ENCODE measurements at places on chromosomes 5 and 9. TPM values are rescaled to one million over a fixed set of nuclear protein-coding genes. Genes with fewer than 3 reads are reported as not detected.
A peak's percentile ranks its signal among the peaks of the same experiment; 100 is the strongest.

Gene PCDHA1
- total RNA-seq: not detected

GRCh38 chr5:8550921-8551320 is 682.0 kb downstream of the MTRR start:
- no peak for DNase-seq

DNA sequence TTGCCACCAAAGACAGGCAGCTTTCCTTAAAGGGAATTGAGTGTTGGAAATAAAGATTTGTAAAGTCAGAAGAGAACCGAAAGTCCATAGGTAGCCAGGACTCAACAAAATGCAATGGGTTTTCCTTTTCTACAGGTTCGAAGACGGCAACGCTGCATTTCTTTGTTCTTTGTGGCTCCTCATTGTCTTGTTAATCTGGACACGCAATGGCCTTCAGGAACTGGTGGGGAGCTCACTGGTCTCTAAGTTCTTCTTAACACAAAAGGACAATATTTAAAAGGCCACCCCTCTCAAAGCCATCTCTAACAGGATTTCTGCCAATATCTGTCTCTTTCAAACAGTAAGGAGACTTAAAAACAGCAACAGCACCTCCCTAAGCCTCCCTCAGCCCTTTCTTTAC is 170.6 kb downstream of the RMI1 start:
- DNase-seq: no peak

- DNase-seq: no peak
Observed at GRCh38 chr9:96581786-96582185, 37.9 kb downstream of the CDC14B start.

DNA sequence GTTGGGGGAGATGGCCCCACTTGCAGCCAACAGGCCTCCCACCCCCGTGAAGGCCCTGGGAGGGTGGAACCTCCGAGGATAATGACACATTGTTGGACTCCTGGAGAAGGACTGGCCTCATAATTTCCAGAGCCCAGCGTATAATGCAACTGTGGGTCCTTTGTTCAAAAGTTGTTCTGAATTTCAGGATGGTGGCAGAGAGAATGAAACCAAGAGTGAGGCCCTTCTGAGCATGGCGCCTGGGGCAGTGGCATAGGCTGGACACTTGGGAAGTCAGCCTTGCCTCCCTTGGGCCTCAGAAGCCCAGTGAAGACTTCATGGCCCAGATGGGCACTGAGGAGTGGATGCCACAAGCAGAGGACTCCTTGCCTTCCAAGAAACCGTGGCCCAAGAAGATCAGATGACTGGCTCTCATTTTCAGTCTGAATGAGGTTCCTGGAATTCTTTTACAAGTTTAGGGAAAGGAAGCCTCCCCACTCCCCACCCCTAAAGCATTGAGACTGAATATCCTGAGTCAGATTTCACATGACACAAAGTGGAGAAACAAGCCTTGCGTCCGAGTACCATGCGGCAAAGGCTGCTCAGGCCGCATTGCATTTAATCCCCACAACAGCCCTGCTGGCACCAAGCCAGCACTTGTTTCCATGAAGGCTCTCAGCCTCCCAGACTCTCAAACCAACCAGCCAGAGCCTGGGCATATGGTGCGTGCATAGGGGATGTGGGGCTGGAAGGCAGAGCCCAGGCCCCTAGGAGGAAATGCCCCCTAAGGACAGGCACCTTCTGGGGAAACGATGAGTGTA is 96.7 kb upstream of the SMIM23 start:
- DNase-seq: no peak

- DNase-seq: peak; percentile 64
Observed at GRCh38 chr9:137028263-137029057, 423 bp upstream of the ABCA2 start.

DNA sequence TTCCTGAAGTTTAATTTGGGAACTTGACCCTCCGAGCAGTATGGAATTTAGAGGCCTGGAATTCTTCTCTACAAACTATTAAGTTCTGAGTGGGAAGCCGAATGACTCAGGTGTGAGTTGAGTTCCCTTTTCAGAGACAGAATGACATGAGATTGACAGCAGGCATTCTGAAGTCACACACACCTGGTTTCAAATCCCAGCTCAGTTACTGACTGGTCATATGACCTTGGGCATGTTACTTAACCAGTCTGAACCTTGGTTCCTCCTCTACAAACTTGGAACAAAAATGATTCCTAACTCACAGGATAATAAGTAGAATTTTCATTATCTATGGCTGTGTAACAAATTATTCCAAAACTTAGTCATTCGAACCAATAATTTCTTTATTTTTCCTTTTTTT is 45.5 kb upstream of the GPBP1 start:
- no peak for DNase-seq

- no peak for DNase-seq
Observed at GRCh38 chr9:7778851-7779600, 20.6 kb downstream of the DMAC1 start.

Gene MARCHF11
- total RNA-seq: not detected

DNA sequence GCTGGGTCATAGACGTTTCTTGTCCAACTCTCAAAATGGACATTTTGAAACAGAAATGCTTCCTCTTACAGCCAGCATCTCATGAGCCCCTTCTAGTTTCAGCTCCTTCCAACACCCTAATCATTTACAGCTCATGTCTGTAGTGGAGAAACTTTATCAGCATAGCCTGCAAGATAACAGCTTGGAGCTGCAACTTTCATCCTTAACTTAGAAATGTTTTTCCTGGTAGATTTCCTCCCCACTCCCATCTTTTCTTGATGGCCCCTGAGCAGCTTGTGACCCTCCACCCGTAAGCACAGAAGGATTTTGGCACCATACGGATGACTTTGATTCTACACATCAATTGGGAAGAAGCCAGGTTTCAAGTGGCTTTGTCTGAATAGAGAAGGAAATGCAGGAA is 53.5 kb upstream of the TGFBR1 start:
- no peak for DNase-seq

DNA sequence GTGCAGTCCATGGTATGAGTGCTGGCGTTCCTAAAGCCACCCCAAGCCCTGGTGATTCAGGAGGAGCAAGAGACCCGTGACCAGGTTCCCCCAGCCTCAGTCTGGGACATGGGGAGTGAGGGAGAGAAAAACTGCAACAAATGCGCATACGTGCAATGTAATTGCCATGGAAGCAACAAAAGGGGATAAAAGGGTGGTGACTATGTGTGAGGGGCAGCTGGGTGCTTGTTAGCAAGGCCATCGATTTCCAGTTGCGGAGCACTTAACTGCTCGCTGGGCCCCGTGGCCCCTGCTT is 709 bp upstream of the SH3PXD2B start:
- DNase-seq: no peak

GRCh38 chr5:154506716-154507080 is 28.7 kb upstream of the HAND1 start:
- no peak for DNase-seq

DNA sequence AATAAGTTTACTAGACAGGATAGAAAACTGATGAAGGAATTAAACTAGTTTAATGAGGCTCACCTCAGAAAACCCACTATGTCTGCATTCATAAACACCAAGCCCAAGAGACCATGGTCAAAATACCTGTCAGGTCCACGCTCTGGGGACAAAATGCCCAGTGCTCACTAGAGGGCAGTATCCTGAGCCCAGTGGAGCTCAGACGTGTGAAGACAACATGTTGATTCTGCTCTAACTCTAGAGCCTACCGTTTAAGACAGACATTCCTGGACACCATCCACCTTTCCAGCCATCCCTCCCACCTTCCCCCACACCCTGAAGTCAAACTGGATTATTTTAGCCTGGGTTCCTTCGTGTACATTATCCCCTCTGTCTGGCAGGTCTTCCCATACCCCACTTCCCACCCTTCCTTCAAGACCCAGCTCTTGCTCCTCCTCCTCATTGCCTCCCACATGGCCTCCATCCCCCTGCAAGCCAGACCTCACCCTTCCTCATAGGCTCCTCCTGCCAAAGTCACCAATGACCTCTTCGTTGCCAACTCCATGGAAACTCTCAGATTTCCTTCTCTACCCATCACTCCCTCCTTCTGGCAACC is 142.3 kb upstream of the FSTL4 start:
- DNase-seq: no peak

GRCh38 chr5:1732945-1733344 is 66.7 kb downstream of the MRPL36 start:
- DNase-seq: no peak

DNA sequence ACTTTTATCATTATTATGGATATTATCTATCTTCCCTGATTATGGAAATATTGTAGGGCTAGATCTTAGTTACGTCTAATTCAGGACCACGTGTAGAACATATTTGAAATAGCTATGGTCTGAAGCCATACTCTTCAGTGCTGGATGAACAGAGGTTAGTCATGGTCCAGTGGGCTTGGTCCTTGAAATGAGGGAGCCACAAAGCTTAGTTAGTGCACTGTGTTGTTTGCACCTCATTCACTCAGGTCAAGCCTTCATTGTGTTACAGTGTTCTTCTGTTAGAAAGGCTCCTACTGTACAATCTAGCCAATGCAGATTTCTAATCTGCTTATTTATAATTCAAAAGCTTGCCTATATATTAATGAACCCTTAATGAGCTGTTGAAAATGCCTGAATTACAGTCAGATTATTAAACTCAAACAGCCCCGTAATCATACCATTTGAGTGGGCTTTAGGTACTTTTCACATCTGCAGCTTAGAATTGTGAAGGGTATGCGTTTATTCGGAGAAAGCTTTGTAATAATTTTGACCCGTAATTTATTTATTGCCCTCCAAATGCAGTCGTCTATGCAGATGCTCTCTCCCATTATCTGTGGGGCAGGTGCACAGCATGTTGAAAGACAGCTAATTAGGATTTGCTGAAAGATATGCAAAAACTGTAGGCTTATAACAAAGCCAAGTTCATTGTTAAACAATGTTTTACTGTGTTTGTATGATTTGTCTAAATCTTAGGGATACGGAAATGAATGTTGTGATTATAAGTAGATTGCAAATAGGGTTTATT is 164.9 kb downstream of the PBX3 start:
- no peak for DNase-seq
